ENCODE measurements at places on chromosomes 3 and 15.

GRCh38 chr15:84889313-84889990 is 5.0 kb downstream of the SLC28A1 start:
- DNase-seq, result no peak

- no peak for DNase-seq
These were observed 26.4 kb downstream of the GNB5 start for GRCh38 chr15:52164631-52165265.

DNA sequence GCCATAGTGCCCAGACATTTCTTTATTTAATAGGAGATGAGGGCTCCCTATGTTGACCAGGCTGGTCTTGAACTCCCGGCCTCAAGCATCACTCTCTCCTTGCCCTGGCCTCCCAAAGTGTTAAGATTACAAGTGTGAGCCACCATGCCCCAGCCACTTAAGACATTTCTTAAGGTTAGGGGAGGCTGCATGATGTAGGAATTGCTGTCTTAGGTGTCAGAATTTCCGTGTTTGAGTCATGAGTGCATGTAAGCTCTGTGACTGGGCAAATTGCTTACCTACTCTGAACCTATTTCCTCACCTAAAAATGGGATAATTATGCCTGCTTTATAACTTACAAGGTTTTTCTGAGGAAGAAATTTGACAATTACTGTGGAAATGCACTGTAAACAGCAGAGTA is 34.2 kb upstream of the SIAH2 start:
- no peak for DNase-seq

- no peak for DNase-seq
These were observed 182.4 kb downstream of the SV2B start for GRCh38 chr15:91282486-91282885.
